ENCODE measurements at places on chromosomes 6 and 20.
A peak's percentile ranks its signal among the peaks of the same experiment; 100 is the strongest.

DNA sequence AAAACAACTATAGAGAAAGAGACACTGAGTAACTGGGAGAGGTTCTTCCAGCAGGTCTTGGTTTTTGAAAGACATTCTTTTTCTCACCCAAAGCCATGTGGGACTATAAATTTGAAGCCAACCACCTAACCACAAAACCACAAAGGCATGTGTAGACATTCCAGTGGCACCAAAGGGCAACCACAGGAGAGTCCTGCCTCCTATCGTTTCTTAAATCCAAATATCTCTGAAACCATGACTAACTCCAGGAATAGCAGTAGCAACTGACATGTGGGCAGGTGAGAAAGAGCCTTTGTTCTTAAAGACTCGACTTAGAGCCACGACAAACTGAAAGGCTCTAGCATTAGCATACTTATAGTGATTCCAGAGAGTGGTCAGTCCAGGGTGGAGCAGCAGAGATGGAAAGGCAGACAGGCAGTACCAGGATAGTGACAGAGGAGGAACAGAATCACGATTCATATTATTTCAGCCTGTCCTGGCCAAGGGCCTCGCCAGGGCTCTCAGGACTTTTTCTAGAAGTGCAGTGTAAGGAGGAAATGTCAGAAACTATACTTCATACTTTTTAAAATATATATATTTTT lies 9.4 kb upstream of the COL9A1 start:
- DNase-seq: no peak

DNA sequence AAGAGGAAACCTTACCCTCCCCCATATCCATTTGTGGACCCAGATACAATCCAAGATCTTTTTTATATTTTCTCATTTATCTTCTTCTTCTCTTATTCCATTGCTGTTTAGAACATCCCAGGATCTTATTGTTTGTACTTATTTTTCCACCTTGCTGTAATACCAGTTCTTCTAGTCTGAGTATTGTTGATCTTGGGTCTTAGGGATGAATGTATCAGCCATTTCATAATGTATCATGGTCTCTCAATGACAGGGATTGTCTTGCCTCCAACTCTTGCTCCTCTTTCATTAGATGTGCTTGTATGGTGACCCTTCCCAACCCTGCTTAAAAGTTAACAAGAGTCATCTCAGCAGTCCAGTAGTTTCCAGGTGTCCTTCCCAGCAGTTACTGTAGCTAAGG lies 63.3 kb downstream of the MAP3K4 start:
- DNase-seq: no peak

- no peak for DNase-seq
These were observed 277.7 kb upstream of the JARID2 start for GRCh38 chr6:14968056-14968637.

- no peak for DNase-seq
These were observed 43.5 kb downstream of the PANK2 start for GRCh38 chr20:3932681-3933080.

- DNase-seq: no peak
These were observed 78.6 kb upstream of the INSM1 start for GRCh38 chr20:20289331-20289730.

DNA sequence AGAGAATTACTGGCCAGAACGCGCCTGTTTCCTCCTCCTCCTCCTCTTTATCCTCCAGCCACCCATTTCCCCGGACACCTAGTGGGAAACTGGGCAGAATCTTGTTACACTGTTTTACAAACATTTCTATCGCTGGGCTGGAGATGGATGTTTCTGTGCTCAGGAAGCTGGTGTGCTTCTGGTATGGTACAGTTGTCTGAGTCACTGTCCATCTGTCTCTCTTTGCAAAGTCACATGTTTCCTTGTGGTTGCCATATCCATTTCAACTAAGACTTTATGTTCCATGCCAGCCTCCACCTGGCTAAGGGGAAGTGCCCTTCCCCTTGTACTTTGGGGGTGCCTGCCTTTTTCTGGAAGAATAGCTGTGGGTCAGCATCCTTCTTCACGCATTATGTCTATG lies 52.9 kb upstream of the SLC22A16 start:
- no peak for DNase-seq

GRCh38 chr6:7723041-7723447 lies 2.9 kb upstream of the BMP6 start:
- DNase-seq: peak; percentile 28

DNA sequence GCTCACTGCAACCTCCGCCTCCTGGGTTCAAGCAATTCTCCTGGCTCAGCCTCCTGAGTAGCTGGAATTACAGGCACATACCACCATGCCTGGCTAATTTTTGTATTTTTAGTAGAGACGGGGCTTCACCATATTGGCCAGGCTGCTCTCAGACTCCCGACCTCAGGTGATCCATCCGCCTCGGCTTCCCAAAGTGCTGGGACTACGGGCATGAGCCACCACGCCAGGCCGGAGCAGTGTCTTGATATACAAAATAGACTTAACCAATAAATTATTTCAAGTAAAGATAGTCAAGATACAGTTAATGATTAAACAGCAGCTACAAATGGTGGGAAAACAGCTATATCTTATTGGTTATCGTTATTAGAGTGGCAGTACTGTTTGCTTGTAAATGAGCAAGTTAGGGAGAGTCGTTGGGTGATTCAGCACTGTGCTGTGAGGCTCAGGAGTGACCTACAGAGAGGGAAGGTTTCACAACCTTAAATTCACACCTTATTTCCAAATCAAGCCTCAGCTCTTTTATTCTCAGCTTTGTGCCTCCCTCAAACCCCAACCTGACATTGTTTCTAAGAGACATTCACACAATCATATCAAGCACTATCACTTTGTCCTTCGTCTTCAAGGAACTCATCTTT lies 1128.4 kb upstream of the MAP3K7 start:
- no peak for DNase-seq

GRCh38 chr6:141364694-141365093 lies 768.0 kb upstream of the GJE1 start:
- DNase-seq: no peak

- DNase-seq: no peak
These were observed 17.2 kb downstream of the MOCS3 start for GRCh38 chr20:50975701-50976330.

GRCh38 chr6:168368066-168368820 lies 48.7 kb upstream of the DACT2 start:
- no peak for DNase-seq

GRCh38 chr6:170270984-170271593 lies 19.8 kb downstream of the DLL1 start:
- DNase-seq: no peak

GRCh38 chr20:63743210-63743970 lies 3.8 kb downstream of the SLC2A4RG start:
- no peak for DNase-seq

- no peak for DNase-seq
These were observed 375.4 kb upstream of the HS3ST5 start for GRCh38 chr6:114718186-114718585.

DNA sequence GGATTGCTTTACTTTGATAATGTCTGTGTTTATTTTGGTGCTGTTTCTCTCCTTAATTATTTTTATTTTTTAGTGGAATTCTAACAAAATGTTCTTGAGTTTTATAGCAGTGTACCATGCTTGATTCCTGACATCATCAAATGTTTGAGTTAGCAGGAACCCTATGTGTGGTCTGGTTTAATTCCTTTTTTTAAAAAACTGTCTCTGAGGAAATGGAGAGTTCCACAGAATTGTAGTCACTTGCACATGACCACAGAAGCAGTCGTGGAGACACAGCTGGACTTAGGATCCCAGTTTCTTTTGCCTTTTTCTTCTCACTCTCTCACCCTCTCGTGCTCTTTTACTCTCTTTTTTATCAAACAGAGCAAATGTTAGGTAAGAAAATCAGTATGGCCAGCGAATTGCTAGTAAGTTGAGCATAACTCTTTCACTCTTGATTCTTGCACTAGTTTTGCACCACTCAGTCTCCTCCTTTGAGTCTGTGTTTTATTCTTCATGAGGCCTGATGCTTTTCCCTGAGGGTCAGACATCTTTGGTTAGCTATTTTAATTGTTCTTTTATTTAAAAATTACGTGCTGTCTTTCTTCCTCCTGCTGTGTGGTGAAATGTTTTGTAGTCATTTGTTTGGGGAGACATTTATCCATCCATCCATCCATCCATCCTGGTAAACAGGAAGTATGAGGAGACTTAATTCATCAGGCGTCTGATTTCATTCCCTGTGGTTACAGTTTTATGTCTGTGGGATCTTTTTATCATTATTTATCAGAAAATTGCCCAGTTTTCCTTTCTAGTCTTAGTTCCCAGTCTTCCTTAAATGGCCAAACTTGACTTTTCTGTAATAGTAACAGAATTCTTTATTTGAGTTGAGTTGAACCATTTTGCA lies 83.0 kb downstream of the SCAF8 start:
- DNase-seq: no peak

GRCh38 chr6:167212713-167213005 lies 54.9 kb upstream of the GPR31 start:
- no peak for DNase-seq

GRCh38 chr20:17635332-17636244 lies 46.5 kb downstream of the RRBP1 start:
- no peak for DNase-seq

DNA sequence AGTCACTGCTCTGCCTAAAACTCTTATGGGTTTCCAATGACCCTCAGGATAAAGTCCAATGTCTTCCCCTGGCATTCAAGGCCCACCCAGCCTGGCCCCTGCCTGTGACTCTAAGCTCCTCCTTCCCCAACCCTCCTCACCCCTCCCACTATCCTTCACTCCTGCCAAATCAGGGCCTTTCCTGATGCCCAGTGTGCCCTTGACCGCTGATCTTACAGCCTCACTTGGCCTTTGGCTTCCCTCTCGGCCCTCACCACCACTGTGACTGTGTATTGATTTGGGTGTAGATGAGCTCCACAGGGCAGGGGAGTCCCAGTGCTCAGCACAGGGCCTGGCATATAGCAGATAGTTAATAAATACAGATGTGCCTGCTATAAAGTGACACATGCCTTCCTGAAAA lies 115.7 kb downstream of the TOX2 start:
- no peak for DNase-seq

GRCh38 chr20:24472426-24472825 lies 3.0 kb downstream of the SYNDIG1 start:
- no peak for DNase-seq

DNA sequence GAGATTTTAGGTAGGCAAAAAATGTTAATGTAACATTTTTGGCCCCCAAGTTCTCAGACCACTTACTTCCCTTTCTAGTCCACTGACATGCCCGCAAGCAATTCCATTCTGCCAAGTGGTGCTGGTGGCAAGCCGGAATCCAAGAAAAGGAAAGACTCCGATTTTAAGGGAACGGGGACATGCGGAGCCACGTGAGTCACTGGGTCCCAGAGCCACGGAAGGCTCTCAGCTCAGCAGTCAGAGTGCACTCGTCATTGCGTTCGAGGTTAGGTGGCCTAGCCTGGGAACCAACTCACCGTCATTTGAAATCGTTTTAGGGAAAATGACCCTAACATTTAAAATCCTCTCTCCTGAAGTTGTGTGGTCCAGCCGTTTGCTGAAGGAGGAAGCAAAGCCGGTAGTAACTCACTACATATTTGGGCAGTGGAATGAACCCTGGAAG lies 711 bp upstream of the SIRT5 start:
- no peak for DNase-seq

GRCh38 chr6:28357036-28357435 lies 7.3 kb downstream of the ZKSCAN3 start:
- DNase-seq: no peak

- no peak for DNase-seq
These were observed 66.7 kb upstream of the DEFB112 start for GRCh38 chr6:50116390-50116789.

DNA sequence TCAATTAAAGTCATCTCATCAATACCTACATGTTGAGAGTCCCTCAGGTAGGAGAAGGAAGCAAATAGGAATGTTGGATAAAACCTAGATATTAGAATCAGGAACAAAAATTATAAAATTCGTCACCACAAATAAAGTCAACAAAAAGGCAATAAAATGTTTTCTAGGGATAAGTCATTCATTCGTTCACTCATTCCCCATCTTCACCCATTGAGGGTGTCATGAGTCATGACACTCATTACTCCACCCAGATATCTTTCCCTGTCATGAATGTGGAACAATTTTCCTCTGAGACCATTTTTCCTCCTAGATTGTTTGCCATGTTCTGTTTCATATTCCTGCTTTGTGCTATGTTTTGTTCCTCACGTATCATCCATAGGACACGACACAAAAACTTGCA lies 50.9 kb upstream of the OLIG3 start:
- no peak for DNase-seq

DNA sequence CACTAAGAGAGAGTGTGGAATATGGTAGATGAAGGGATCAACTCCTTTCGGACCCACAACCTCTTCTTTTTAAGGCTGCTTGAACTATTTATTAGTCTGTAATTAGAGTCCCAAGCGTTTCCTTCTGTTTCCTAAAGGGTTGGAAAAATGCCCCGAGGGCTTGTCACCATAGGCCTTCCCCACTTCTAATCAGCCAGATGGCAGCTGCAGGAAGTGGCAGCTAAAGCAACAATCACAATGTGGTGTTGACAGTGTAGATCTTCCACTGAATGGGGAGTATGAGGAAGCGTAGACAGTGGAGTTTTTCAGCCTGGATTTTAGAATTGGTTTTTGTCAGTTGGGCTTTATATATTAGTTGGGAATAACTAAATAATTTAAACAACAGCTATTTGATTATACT lies 40.6 kb downstream of the SLC35D3 start:
- DNase-seq: no peak

GRCh38 chr6:10315658-10316372 lies 99.1 kb downstream of the TFAP2A start:
- DNase-seq: no peak

DNA sequence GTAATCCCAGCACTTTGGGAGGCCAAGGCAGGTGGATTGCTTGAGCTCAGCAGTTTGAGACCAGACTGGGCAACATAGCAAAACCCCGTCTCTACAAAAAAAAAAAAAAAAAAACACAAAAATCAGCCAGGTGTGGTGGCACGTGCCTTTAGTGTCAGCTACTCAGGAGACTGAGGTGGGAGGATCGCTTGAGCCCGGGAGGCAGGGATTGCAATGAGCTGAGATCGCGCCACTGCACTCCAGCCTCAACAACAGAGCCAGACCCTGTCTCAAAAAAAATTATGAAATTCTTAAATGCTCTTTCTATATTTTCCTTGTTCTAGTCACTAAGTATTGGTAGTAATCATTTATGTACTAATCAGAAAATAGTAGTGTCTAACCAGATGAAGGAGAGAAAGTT lies 30.6 kb downstream of the SYTL3 start:
- no peak for DNase-seq
